ENCODE measurements at places on chromosomes 5 and 9. TPM values are rescaled to one million over a fixed set of nuclear protein-coding genes. Genes with fewer than 3 reads are reported as not detected.

Gene NDOR1
- 8.6 TPM for total RNA-seq

Gene CDH9
- total RNA-seq = 0.16 TPM

GRCh38 chr5:180910735-180911134 lies 11.8 kb downstream of the BTNL8 start:
- DNase-seq = no peak

- DNase-seq = no peak
Observed at GRCh38 chr5:6482735-6483134, 34.1 kb downstream of the UBE2QL1 start.

GRCh38 chr9:131096269-131097125 lies at the start of gene AIF1L:
Gene AIF1L, plus strand, starts transcription at chr9:131096531. Its CDS starts 99 bp downstream, at chr9:131096630.
- no peak for DNase-seq

All from fibroblast of the aortic adventitia (primary cell).